Sciatic nerve (tissue), 2 donors: ENCODE measurements at places on chromosomes 7 and 10.

DNA sequence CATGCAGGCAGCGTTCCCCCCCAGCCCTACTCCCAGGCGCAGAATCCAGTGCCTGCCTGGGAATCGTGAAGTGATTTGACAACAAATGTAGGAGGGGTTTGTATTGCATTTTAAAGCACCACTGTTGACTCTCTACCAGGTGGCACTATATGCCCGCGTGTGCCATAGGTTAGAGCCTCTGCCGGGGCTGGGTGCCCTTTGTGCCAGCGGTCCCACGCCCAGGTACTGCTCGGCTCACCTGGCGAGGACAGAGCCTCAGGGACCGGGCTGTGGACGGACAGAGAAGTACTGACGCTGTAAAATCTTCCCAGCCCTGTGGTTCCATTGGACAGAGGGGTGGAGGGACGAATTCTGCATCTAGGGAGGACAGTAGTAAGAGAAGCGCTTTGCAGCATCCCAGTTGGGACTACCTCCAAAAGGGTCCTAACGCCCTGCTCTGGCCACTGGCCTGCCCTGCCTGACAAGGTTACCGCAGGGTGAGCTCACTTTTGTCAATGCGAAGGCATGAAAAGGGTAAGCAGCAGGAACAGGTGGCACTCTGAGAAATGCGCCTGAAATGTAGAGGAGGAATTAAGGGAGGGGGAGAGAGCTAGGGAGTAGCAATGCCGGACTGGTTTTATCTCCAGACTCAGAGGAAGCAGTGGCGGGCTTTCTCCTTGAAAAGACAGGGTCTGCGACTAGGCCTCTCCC is 788 bp upstream of the CACNA2D1 start:
- DNase-seq, result peak; percentile 59

- no peak for DNase-seq
Measured at GRCh38 chr10:67005981-67006380, 80.1 kb downstream of the LRRTM3 start.

- DNase-seq, result no peak
Measured at GRCh38 chr7:4774007-4774406, 1.4 kb upstream of the AP5Z1 start.

GRCh38 chr7:636396-636795 is 90.1 kb upstream of the DNAAF5 start:
- DNase-seq, result no peak
